ENCODE measurements at places on chromosomes 2 and 18.

GRCh38 chr2:171531836-171532450 is 9.7 kb downstream of the CYBRD1 start:
- DNase-seq, result no peak

DNA sequence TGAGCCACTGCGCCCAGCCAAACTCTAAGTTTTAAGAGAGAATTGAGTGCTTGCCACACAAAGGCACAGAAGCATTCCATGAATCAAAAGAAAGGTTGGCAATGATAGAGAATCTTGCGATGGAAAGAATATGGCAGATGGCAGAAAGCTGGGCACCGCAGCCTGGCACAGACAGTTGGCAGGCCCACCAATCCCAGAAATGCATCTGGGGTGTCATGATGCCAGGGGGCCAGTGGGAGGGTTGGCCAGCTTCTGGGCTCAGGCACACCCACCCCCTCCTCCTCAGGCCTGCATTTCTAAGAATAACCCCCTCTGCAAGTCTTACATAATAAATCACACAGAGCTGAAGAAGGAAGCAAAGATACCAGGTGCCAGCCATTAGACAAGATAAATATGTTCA is 19.6 kb downstream of the ZNF2 start:
- no peak for DNase-seq

GRCh38 chr2:235533198-235533597 is 39.4 kb downstream of the AGAP1 start:
- DNase-seq, result no peak

DNA sequence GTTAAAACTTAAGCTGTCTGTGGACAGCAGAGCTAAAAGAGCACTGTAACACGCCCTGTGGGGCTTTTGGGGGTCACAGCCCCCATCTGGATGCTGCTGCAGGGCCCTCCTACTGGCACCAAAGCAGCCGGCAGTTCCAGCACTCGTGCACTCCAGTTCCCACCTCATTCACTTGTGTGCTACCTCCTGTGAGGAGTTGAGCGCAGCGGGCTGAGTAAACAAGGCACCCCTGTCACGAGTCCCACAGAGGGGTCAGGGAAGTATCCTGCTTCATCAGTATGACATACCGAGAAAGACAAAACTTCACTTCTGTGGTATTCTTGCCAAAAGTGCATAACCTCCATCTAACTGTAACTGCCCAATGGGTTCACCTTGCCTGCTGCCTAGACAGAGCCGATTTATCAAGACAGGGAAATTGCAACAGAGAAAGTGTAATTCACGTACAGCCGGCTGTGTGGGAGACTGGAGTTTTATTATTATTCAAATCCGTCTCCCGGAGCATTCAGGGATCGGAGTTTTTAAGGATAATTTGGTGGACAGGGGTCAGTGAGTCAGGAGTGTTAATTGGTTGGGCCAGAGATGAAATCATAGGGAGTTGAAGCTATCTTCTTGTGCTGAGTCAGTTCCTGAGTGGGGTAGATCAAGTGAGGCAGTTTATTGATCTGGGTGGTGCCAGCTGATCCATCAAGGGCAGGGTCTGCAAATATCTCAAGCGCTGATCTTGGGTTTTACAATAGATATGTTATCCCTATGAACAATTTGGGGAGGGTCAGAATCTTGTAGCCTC is 41.6 kb downstream of the TMEM17 start:
- no peak for DNase-seq

GRCh38 chr18:79378536-79379250 is 17.0 kb upstream of the NFATC1 start:
- DNase-seq, result peak; percentile 92

- no peak for DNase-seq
These were observed 9.7 kb downstream of the CMPK2 start for GRCh38 chr2:6855860-6856547.

DNA sequence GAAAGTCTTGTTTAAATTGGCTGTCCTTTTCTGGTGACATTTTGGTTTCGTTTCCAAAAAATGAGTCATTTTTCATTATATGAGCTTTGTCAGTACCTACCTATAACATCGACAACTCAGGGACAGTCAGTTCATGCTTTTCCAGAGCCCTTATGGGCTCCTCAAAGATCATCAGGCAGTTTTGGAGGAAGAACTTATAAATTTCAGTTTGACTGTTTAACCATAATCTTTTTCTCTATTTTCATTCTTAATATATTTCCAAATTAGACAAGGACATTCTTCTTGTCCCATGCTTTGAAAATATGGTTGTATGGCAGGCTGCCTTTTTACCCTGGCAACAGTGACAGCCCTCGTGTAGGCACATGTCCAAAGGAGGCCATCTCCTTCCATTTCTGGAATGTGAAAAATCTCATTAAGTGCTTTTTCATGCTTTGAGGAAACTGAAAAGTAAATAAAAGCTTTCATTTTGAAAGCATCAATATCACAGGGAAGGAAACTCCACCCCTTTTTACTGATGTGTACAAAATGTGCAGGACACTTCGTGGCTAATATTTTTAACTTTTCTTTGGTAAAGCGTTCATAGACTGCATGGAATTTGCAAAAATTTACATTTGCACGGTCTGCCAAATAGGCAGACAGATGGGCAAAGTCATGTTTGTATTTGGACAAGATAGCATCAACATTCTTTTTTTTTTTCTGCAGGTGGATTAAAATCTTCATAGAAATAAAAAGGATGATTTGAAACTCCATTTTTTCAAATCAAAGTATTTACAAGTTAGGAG is 7.2 kb upstream of the PROC start:
- no peak for DNase-seq

- DNase-seq, result no peak
These were observed 325.9 kb downstream of the PAX3 start for GRCh38 chr2:221972813-221973478.

DNA sequence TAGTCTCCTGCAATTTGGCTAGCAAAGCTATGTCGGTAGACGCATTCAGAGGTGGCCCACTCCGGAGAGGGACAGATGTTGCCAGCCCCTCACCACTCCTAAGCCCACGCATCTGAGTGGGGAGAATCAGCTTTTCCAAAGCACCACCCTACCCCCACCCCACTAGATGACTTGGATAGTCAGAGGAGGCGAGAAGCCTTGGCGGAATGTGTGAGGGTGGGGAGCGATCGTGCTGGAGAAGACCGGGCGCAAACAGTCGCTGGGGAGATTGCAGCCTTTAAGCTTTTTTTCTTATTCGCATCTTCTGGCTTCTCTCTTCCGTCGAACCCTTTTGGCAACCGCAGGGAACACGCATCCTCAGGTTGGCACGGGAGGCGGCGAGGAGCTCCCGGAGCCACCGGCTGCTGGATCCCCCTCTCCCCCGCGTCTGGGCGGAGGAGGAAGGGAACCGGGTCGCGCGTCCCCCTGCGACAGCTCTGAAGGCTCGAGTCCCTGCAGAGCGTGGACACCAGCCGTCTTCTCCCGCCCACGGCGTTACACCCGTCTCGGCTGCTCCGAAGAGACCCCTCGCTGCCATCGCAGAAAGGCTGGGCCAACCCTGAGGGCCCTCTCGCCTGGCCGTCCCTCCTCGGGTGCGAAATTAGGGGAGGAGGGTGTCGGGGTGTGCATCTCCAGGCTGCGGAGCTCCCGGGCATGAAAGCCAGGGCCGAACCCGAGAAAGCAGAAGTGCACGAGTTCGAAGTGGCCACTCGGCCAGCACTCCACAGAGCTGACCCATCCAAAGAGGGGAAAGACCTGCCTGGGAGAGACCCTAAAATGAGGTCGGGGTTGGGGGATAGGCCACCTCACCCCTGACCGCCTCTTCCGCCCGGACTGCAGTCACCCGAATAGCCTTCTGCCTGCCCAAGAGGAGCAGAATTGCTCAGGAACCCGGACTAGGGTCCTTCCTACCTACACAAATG is 12.2 kb downstream of the EVX2 start:
- no peak for DNase-seq

- no peak for DNase-seq
These were observed 83.5 kb upstream of the DTNA start for GRCh38 chr18:34626404-34627136.

DNA sequence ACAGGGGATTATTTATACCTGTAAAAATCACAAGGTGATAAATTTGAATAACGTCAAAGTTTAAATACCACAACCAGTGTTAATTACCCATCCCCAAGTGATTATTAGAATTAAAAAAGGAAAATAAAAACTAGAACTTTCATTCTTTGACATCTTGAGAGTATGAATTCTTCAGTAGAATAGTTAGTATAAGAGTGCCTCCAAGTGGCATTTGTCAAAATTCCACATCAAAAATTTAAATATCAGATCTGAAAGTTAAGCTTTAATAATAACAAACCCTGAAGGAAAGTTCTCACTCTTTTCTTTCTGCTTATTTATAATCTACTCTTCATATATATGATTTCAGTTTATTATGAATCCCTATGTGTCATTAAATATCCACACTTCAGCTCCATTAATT is 273.7 kb upstream of the KYNU start:
- no peak for DNase-seq

DNA sequence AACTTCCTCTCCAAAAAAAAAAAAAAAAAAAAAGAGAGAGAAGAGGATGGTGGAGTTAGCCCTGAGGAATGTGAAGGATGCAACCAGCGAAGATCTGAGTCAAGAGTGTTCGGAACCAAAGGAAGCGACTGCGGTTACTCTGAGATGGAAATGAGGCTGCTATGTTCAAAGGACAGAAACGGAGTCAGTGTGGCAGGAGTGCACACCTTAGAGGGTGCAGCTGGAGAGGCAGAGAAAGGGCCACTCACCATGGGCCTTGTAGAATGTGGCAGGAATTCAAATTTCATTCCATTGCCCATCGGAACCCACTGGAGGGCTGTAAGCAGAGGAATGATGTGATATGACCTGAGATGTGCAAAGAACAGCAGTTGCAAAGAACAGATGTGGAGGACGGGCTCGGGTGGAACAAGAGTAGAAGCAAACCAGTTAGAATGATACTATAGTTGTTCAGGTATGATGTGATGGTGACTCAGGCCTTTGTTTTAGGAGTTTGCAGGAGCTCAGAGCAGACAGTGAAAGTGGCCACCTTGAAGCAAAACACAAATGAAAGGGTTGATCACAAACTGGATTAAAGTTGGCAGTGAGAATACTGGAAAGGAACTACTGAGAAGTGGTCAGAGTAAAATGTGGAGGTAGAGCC is 22.6 kb downstream of the ITGA6 start:
- no peak for DNase-seq

GRCh38 chr2:43152186-43152585 is 74.2 kb downstream of the ZFP36L2 start:
- DNase-seq, result no peak

DNA sequence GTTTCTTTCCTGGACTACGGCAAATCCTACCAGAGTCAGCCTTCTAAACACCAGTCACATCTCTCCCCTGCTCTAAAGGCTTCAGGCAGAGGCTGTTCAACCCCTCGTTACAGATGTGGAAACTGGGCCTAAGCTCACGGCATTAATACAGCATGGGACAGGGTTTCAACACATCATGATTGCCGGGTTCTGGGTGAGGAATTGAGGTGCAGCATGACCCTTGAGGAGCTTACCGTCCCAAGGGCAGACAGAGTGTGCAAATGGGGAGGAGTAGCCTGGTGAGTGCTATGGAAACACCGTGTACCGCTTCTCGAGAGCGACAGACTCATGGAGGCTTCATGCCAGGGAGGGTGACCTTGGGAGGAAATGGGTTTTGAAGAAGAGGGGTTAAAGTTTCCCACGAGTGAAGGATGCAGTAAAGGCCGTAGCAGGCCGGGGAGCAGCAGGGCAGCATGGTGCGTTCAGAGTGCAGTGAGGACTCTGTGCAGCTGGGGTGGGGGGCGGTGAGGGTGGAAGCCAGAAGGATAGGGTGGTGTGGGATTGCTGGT is 51.1 kb downstream of the TGOLN2 start:
- no peak for DNase-seq

- peak; percentile 77 for DNase-seq
These were observed 15.2 kb downstream of the OTOF start for GRCh38 chr2:26462511-26463243.

- DNase-seq, result no peak
These were observed 158.9 kb upstream of the FN1 start for GRCh38 chr2:215594766-215595165.

DNA sequence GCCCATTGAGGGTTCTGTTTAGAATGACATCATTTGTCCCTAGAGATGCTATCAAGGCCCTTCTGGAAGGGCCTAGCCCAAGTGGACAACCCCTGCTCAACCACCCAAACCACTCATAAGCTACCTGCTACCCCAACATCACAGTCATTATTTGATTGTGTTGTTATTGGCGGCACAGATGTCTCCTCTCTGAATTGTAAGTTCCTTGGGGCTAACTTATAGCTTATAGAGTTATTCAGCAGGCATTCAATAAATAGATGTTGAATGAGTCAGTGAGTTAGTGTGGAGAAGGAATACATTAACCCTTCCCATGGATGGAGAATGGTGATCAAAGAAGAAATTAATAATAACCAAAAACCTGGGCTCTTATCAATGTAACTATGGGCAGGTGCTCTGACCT is 80.0 kb downstream of the ACAA2 start:
- no peak for DNase-seq
